GM23248 (cell line): ENCODE measurements at places on chromosomes 6 and 20. TPM values are rescaled to one million over a fixed set of nuclear protein-coding genes. Genes with fewer than 3 reads are reported as not detected.
A peak's percentile ranks its signal among the peaks of the same experiment; 100 is the strongest.

- DNase-seq, result peak; percentile 79
Observed at GRCh38 chr6:130293800-130294199, 71.0 kb upstream of the SAMD3 start.

GRCh38 chr6:25340431-25341202, 61.4 kb downstream of the CARMIL1 start:
- no peak for DNase-seq

- no peak for DNase-seq
Observed at GRCh38 chr20:24823989-24824693, 124.9 kb upstream of the CST7 start.

GRCh38 chr20:49523767-49524360, 41.4 kb upstream of the KCNB1 start:
- DNase-seq, result no peak

DNA sequence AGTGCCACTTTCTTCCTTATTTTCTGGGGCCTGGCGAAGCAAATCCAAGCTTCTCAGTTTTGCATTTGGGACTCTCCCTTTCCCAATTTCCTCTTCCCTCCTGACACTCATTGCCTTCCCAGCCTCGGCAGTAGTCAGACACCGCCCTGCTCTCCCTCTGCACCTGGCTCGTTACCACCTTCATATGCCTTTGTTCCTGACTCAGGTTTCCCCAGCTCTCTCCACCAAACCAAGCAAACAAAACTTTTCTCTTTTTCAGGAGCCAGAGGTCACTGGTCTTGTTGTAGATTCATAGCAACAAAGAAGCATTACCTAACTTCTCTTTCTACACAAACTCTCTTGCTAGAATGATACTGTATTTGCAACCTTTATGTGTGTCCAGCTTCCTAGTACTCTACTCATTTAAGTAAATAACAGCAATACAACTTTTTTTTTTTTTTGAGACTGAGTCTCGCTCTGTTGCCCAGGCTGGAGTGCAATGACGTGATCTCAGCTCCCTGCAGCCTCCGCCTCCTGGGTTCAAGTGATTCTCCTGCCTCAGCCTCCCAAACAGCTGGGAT, 9.0 kb upstream of the ZC3H12D start:
- no peak for DNase-seq

DNA sequence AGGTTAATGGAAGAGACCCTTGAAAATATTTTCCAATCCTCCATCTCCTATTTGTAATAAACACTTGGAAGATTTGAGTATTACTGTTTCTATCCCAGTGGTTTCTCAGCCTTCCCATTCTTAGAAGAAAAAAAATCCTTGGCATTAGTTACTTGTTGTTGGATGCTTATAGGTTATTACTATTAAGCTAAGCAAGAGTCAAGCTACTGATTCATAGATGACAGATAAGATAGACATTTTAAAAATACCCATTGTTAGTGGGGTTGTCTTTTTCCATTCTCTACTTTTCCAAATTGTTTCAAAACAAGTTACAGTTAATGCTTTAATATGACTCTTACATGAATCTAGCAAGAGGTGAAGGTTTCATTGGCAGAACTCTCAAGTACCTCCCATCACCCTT, 158.5 kb downstream of the HIVEP2 start:
- peak; percentile 77 for DNase-seq

- DNase-seq, result no peak
Observed at GRCh38 chr6:98695091-98695801, 139.1 kb upstream of the POU3F2 start.

GRCh38 chr6:146433881-146434731, 109.5 kb upstream of the RAB32 start:
- DNase-seq, result peak; percentile 51

- DNase-seq, result peak; percentile 15
Observed at GRCh38 chr6:14079433-14079832, 38.1 kb upstream of the CD83 start.

The TAF4 gene
- total RNA-seq, result 2.9 and 4.2 TPM in 2 replicates

The HM13 gene
- total RNA-seq, result 110 and 117 TPM in 2 replicates

DNA sequence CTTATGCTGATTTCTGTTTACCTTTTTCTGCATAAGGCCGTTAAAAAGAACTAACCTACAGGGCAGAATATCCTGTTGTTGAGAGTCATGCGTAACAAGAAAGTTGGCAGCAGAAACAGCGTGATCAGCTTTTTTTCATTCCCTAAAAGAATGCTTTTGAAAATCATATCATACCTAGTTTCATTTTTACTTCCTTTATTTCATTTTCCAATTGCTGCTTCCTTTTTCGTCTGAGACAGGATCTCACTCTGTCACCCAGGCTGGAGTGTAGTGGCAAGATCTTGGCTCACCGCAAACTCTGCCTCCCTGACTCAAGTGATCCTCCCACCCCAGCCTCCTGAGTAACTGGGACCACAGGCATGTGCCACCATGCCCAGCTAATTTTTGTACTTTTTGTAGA, 4.1 kb downstream of the CALHM6 start:
- no peak for DNase-seq

DNA sequence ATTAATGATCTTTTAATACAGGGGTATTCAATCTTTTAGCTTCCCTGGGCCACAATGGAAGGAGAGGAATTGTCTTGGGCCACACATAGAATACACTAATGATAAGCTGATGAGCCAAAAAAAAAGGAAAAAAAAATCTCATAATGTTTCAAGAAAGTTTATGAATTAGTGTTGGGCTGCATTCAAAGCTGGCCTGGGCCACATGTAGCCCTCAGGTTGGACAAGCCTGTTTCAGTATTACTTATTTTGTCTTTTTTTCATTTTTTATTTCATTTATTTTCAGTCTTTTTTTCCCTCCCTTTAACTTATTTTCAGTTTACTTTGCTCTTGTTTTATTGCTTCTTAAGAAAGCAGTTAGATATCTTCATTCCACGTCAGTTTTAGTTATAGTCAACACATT, 2171.8 kb upstream of the DEFB115 start:
- no peak for DNase-seq

- no peak for DNase-seq
Observed at GRCh38 chr6:93304505-93304904, 114.9 kb downstream of the EPHA7 start.

The HTR1B gene
- not detected in 2 replicates for total RNA-seq

DNA sequence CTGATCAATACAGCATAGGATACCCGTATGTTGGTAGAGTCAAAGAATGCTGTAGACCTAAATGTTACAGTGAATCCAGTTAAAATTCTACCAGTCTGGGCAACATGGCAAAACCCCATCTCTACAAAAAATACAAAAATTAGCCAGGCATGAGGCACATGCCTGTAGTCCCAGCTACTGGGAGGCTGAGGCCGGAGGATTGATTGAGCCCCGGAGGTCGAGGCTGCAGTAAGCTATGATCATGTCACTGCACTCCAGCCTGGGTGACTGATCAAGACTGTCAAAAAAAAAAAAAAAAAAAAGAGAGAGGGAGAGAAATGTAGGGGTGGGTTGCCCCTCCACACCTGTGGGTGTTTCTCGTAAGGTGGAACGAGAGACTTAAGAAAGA, 167.5 kb downstream of the SLC16A10 start:
- no peak for DNase-seq

The TRMT6 gene
- total RNA-seq, result 8.2 and 9.7 TPM in 2 replicates

DNA sequence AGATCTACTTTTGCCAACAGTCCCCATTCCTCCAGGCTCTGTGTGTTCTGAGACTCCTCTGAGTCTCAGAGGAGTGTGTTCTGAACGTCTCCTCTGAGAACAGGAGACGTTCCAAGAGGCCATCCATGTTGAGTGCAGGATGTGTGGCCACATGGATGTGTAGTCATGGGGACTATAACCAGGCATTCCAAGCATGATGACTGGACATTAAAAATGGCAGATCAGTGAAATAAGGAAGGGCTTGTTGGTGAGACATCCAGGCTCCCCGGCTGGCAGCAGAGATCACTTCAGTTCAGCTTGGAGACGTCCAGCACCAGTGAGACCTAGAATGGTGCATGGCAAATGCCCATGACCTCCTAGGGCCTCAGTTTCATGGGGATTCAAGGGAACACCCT, 34.3 kb upstream of the POU5F1 start:
- DNase-seq, result peak; percentile 53

GRCh38 chr6:125511809-125512396, 210.1 kb upstream of the HDDC2 start:
- DNase-seq, result peak; percentile 27

The BHLHE23 gene
- total RNA-seq, result not detected in 2 replicates

DNA sequence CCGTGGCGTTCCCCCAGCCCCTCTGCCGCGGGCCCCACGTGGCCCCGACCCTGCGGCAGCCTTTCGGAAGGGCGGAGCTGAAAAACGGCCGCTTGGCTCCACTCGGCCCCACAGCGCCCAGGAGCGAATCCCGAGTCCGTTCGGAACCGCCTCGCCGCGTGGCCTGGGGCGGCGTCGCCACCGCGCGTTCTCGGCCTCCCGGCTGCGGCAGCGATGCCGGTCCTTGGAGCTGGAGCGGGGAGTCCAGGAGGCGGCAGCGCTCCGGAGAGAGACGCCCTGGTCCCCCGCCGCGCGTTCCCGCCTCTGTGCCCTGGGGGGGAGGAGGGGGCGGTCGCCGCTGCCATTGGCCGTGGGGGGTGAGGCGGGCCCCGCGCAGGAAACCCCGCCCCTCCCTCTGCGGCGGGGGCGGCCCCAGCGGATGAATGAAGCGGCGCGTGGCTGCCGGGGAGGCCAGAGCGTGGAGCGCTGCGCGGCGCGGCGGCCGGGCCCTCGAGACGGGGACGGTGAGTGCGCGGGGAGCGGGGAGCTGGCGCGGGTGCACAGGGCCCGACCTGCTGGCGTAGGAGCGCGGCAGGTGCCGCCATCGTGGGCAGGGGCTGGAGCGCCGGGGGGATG, at the start of gene SLCO4A1:
Gene SLCO4A1, plus strand, starts transcription at position 453 of the 615 bp plus-strand sequence. CDS start 13,952 bp downstream, outside the sequence.
- DNase-seq, result peak; percentile 65

DNA sequence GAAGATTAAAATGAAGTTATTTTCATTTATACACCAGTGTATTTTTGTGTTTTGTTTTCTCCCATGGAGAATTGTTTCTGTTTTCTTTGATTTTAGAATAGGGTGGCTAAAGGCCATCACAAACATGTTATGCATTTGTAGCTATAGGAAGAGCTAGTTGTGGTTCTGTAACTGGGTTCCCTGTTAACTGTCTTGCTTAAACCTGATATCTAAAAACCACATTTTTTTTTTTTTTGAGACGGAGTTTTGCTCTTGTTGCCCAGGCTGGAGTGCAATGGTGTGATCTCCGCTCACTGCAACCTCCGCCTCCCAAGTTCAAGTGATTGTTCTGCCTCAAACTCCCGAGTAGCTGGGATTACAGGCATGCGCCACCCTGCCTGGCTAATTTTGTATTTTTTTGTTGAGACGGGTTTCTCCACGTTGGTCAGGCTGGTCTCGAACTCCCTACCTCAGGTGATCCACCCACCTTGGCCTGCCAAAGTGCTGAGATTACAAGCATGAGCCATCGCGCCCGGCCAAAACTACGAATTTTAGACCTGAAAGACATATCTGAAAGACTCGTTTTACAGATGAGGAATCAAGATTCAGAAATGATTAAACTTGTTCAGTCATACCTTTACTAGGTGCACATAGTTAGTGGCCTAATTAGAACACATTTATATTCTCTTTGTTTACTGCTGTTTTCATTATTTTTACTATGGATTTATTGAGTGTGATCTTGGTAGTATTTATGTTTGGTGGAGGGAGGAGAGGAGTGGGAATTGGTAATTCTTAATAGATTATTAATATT, 18.0 kb downstream of the SCAF8 start:
- no peak for DNase-seq

DNA sequence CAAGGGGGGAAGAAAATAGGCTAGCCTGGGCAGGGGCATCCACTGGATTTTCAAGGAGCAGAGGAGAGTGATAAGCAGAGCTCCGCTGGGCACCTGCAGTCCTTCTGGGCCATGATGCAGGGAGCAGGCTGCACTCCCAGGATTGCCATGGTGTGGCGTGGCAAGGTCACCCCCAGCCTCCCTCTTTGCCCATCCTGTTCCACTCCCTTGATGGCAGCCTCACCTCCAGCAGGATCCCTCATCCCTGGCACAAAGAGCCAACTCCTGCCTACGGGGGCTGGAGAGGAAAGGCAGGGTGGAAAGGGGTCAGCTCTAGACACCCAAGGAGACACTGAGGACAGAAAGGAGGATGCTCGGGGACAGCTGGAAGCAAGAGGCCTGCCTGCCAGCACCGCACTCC, 22.4 kb upstream of the MYMX start:
- no peak for DNase-seq

GRCh38 chr6:64777941-64778785, 928.9 kb downstream of the EYS start:
- no peak for DNase-seq

The PTCRA gene
- not detected in 2 replicates for total RNA-seq

DNA sequence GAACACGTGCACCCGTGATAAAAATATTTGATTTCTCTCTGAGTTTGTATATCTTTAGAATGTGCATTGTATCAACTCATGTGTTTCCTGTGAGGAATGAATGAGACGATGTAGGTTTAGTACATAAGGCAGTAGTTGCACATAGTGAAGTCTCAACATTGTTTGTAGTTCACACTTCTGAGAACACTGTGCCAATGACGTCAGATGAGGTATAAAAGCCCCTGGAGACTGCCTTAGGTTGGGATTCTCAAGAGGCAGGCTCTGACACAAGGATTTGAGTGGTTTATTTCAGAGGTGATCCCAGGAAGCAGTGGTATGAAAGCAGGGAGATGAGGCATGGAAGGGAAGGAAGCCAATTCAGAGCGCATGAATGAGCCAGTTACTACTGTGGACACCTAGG, 2.6 kb upstream of the NKAIN2 start:
- DNase-seq, result no peak

GRCh38 chr6:142744836-142745235, 200.1 kb downstream of the HIVEP2 start:
- DNase-seq, result peak; percentile 59

The SMPDL3A gene
- 10.8 and 13.4 TPM in 2 replicates for total RNA-seq

The NFATC2 gene
- total RNA-seq, result 0.11 and 0.51 TPM in 2 replicates

The PRRC2A gene
- 46.0 and 50.5 TPM in 2 replicates for total RNA-seq

GRCh38 chr6:149150801-149151398, 166.6 kb upstream of the TAB2 start:
- DNase-seq, result peak; percentile 10
